Fibroblast of mammary gland (primary cell): ENCODE measurements at places on chromosomes 3 and 15.

DNA sequence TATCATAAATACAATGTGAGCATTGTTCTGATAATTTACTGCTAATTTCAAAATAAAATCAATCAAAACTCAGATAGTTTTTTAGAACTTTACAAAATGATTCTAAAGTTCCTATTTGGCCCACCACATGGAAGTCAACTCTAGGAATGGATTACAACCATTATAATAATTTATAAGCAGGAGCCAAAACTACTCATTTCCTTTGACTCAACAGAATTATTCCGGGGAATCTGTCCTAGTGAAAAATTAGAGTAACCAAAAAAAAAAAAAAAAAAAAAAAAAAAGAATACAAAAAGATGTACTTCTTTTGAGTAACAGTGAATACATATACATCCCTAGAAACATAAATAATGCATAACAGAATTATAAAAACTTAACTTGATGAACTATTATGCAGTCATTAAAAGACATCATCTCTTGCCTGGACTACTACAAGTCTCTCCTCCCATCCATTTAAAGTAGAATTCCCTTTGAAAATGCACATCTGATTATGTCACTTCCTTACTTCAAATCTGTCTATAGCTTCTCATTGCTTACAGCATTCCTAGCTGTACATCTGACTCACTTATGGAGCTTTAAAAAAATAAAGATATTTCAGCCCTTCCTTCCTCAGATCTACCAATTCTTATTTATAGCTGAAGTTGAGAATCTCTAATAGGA is 43.4 kb downstream of the HDGFL3 start:
- peak; percentile 63 for DNase-seq

GRCh38 chr3:127040216-127040615 is 57.3 kb downstream of the PLXNA1 start:
- no peak for DNase-seq

GRCh38 chr3:52310861-52311575 is 5.1 kb upstream of the DNAH1 start:
- no peak for DNase-seq

DNA sequence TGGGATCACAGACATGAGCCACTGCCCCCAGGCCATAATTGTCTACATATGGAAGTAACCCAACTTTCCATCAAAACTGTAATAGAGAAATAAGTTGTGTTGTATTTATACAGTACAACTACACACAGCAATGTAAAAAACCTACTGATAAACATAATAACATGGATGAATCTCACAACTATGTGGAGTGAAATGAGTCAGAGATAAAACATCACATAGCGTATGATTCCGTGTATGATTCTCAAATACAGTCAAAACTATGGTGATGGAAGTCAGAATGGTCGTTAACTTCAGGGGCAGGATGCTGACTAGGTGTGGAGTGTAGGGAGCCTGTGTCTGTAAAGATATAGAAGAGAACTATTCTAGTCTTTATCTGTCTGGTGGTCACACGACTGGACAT is 332.7 kb upstream of the SLCO3A1 start:
- peak; percentile 17 for DNase-seq

GRCh38 chr3:5520237-5520636 is 332.7 kb downstream of the EDEM1 start:
- no peak for DNase-seq

GRCh38 chr15:75577401-75578172 is 1.5 kb downstream of the PTPN9 start:
- DNase-seq = no peak

DNA sequence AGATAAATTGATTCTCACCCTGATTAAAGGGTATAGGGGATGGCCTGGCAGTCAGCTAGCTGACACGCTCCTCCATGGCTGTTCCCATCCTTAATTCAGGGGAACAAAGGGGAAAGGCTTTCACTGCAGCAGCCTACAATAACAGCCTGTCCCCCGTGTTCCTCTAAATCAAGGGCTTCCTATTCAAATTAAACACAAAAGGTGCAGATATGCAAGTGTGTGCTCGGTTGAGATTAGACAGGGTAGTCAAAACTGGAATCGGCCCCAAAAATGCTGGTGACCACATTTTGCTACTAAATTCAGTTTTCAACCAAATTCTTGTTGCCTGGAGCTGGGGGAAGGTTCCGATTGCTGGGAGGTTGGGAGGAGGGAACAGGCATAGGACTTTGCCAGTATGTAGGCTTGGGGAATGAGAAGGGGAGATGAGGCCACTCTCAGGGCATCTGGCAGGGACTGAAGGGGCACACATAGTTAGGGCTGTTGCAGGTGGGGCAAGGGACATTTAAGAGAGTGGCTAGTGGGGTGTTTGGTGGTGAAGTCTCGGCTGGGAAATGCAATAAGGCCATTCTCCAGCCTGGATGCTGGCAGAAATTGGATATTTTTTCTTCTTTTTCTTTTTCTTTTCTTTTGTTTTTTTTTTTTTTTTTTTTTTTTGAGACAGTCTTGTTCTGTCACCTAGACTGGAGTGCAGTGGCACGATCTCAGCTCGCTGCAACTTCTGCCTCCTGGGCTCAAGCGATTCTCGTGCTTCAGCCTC is 32.9 kb upstream of the CTSH start:
- no peak for DNase-seq

DNA sequence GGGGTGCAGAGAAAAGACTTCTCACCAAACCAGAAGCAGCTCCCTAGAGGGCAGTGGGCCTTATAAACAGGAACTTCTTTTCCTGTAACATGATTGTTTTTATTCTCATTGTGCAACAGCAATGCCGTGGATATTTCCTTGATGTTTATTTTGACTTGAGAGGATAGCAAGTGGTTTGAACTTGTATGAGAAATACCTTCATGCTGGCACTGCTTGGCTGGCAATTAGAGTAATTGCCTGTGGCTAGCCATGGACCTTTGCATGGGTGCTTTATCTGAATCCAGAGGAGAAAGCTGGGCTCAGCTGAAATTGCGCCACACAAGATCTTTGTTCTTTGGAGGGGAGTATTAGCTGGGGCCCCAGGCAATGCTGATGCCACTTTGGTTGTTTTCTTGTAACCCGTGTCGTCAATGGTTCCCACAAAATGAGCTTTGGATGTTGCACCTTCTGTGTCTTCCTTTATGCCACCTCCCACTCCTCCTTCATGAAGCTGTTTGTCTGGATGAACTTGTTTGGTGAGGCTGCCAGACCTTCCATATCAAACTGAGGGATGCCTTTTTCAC is 37.9 kb downstream of the CMTM8 start:
- DNase-seq = peak; percentile 59

DNA sequence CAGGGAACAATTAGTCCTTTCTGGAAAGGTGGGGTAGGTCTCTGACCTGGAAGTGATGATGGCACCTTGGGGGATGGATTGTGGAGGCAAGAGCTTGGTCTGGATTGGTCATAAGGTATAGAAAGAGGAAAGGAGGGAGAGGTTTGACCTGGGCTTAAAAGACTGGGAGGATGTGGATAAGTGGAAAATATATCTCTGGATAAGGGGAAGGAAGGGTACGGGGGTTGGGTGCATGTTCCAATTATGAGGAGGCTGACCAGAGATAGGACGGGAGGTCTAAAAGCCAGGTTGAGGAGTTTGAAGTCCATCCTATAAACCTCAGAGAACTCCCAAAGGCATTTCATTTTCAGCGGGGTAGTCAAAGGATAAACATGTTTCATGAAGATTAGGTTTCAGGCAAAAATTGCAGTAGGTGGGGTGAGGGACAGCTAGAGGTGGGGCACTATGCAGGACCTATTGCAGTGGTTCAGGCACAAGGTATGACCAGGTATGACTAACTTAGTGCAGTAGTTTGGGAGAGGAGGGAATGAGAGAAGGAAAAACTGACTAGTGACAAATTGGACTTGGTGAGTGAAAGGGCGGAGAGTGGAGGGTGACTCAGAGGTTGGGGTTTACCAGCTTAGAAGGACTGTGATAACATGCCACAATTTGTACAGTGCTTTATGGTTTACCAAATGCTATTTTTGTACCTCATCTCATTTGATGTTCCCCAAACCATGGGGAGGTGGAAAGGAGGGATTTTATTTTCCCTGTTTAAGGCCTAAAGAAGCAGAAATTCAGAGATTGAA is 10.7 kb downstream of the PDE8A start:
- DNase-seq = peak; percentile 83
